Hepatocyte (in vitro differentiated cells): ENCODE measurements at places on chromosomes 11 and 22. TPM values are rescaled to one million over a fixed set of nuclear protein-coding genes. Genes with fewer than 3 reads are reported as not detected.

Gene GGT5
- polyA plus RNA-seq, result 47.4 and 56.5 TPM in 2 replicates

Gene SCGB1C1
- polyA plus RNA-seq, result not detected in 2 replicates

DNA sequence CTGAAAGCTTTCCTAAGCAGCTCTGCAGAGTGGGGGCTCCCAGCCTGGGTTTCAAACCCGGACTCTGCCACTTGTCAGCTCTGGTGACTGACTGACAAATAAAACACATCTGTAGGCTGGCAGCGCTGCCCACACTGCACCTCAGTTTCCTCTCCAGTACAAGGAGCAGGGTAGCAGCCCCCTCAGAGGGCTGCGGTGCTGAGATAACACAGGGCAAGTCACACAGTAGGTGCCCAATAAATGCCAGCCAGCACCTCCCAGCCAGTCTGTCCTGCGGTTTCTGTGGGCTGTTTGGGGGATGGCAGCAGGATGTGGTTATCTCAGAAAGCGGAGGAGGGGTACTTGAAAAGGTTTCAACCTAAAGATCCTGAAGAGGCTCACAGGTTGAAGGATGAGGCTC, 1.5 kb downstream of the SYT12 start:
- no peak for DNase-seq

Gene RIC3
- polyA plus RNA-seq, result 2.9 and 3.6 TPM in 2 replicates

DNA sequence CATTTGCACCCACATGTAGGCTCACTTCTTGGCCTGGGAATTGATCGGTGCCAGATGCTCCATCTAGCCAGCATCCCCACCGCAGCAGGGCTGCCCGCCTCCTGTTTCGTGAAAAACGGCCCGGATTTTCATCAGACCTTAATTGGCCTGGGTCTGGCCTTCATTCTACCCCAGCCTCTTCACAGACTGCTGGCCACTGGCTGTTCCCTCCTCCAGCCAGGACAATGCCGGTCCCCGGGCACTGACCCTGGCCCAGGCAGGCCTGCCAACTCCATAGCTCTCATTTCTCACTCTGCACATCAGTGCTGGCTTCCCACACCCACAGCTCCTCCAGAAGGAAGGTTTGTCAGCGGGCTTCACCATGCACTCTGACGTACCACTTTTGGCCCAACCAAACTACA, 27.9 kb downstream of the TIMP3 start:
- DNase-seq, result no peak

Gene LRRC56
- polyA plus RNA-seq, result 0.40 and 1.2 TPM in 2 replicates

- DNase-seq, result peak; percentile 91
These were observed 823 bp downstream of the CEP57 start for GRCh38 chr11:95790933-95791708.

- DNase-seq, result no peak
These were observed 5.7 kb downstream of the TAF1D start for GRCh38 chr11:93735627-93736026.

DNA sequence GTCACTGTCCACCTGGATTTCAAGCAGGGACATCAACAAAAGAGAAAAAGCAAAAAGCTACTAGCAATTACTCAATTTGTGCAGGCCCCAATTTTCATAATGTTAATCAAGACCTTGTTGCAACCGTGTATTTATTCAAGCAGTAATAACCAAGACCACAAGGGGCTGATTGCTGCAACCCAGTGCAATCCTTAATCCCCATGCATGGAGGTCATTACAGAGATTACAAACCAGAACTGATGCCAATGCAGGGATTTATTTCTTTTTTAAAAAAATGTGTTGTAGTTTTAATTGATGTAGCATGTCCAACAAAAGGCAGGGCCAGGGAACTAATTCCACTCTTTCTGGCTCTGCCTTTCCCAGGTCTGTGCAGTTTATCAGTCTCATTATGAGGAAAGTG, 18.4 kb downstream of the TECTA start:
- DNase-seq, result no peak

DNA sequence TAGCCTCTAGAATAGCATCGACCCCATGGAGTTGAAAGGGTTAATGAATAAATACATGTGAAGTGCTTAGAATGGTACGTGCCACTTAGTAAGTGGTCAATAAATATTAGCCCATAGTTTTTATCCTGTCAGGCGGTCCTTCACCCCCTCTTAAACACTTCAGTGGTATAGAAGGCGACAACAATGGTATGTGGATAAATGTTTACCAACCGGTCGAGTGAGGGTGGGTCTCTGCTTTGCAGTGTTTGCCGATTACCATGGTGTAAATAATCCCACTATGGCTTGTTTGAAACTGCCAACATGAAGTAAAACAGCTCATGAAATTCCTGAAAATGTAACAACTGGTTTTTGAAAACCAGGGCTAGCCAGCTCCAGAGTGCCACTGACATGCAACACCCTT, 541.2 kb downstream of the BUD13 start:
- no peak for DNase-seq

GRCh38 chr11:121576531-121576930, 123.8 kb upstream of the SORL1-AS1 start:
- DNase-seq, result no peak

DNA sequence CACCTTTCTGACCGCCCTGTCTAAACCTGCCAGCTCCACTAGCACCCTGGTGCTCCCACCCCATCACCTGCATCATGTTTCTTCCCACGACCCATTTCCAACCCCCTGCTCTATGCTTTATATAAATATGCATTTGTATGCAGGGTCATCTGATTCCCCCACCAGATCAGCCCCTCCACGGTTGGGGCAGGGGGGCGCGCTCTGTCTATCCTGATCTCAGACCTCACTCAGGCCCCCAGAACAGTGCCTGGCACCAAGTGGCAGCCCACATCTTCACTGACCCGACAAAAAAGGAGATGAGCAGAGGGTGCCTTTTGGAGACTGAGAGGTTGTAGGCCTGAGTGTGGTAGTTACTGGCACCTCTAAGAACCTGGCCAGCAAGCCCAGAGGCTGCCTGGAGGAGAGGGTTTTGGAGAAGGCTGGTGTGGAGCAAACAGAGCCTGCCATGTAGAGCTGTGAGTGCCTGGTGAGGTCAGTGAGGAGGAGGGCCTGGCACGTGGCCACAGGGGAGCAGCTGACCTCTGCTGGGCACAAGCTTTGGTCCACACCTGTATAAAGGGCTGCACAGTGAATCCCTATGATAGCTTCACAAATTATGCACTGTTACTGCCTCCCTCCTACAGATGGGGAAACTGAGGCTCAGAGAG, 86.3 kb upstream of the RTL6 start:
- DNase-seq, result no peak

DNA sequence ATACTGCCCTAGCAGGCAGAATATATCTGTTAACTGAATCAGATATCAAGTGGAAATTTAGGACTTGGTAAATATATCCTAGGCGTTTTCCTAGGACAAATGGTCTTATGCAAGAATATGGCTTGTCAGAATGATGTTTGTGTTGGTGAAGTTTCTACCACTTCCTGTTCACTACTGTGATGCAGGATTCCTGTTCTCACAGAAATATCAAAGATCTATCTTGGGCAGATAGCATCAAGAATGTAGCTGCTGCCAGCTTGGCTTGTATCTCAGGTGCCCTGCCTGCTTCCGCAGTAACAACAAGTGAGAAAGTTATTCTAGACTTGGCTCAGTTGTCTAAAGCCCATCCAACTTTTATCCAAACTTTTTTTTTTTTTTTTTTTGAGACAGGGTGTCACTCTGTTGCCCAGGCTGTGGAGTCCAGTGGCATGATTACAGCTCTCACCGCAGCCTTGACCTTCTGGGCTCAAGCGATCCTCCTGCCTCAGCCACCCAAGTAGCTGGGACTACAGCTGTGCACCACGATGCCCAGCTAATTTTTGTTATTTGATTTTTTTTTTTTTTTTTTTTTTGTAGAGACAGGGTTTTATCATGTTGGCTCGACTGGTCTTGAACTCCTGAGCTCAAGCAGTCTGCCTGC, 61.3 kb downstream of the PPME1 start:
- DNase-seq, result no peak

DNA sequence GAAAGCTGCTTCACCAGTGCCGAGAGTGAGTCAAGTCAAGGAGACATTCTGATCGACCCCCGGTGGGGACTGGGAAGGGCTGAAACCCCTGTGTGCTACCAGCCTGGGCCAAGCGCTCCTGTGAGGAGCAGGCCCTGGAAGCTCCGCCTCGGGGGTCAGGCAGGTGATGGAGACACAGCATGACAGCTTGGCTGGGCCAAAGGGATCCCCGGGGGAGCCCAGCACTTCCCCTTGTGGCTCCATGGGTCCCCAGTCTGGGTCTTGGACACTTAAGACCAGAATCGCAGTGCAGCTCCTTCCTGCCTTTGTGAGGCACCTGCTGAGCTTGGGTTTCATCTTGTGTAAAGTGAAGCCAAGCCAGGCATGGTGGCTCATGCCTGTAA, 89.2 kb downstream of the MORC2 start:
- no peak for DNase-seq
